ENCODE measurements at places on chromosomes 1 and 21. TPM values are rescaled to one million over a fixed set of nuclear protein-coding genes. Genes with fewer than 3 reads are reported as not detected.

DNA sequence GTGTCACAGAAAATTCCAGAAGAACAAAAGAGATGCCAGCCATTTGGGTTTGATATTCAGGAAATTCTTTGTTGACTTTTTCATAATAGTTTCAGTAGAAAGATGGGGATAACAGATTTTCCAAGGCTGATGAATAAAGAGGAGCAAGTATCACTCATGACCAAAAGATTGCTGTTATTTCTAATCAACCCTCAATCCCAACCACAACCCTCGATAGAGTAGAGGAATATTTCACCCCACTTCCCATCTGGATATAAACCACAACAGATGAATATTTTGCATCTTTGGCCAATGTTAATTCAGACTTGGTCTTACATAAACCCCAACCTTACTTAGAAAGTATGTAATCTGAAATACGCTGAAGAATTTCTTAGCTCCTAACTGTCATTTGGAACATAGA is 232.4 kb downstream of the SEC16B start:
- no peaks in the 10 kb centered on the region for H3K36me3 ChIP-seq
- no peaks in the 10 kb centered on the region for H3K4me1 ChIP-seq
- H3K27me3 ChIP-seq = no peaks in the 10 kb centered on the region
- DNase-seq = no peak
- no peak overlapping the region for H3K27ac ChIP-seq

DNA sequence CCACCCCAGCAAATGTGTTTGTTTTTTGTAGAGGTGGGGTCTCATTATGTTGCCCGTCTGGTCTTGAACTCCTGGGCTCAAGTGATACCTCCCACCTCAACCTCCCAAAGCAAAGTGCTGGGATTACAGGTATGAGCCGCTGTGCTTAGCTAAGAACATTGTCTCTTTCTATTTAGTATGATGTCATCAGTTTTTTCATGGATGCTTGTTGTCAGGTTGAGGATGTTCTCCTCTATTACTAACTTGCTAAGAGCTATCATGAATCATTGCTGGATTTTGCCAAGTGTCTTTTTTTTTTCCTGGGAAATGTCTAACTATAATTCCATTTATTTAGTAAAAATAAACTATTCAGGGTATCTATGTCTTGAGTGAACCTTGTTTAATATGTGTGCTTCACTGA is 19.0 kb upstream of the MPC2 start:
- peaks cover 22% of the 10 kb centered on the region for H3K4me1 ChIP-seq
- H3K36me3 ChIP-seq = peaks cover 58% of the 10 kb centered on the region
- H3K4me3 ChIP-seq = no peak overlapping the region
- no peak for DNase-seq

The CLCA4 gene
- total RNA-seq = not detected

GRCh38 chr1:63343922-63344321 is 21.6 kb downstream of the FOXD3 start:
- H3K27me3 ChIP-seq = no peaks in the 10 kb centered on the region
- H3K27ac ChIP-seq = no peak overlapping the region
- H3K36me3 ChIP-seq = no peaks in the 10 kb centered on the region
- no peaks in the 10 kb centered on the region for H3K4me1 ChIP-seq

The ERICH3 gene
- not detected for total RNA-seq

DNA sequence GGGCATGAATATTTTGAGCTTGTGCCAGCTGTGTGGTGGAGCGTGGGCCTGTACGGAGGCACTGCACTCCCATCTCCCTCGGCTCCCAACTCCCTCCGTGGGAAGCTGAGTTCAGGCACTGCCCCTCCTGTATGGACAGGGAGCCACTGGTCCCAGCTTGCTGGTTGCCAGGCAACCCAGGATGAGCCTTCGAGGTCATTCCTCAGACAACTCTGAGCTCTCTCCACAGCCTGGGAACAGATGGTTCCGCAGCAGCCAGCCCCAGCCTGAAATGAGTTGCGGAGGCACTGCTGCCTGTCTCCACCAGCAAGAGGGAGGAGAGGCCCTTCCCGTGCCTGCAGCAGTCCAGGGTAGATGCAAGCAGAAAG is 58.4 kb upstream of the TENT5B start:
- no peak overlapping the region for H3K4me3 ChIP-seq
- no peak overlapping the region for H3K27ac ChIP-seq
- H3K36me3 ChIP-seq = no peaks in the 10 kb centered on the region
- H3K4me1 ChIP-seq = peaks cover 8% of the 10 kb centered on the region
- no peak for DNase-seq
